GM12878 (cell line): ENCODE measurements at places on chromosomes 1 and 21. TPM values are rescaled to one million over a fixed set of nuclear protein-coding genes. Genes with fewer than 3 reads are reported as not detected.

DNA sequence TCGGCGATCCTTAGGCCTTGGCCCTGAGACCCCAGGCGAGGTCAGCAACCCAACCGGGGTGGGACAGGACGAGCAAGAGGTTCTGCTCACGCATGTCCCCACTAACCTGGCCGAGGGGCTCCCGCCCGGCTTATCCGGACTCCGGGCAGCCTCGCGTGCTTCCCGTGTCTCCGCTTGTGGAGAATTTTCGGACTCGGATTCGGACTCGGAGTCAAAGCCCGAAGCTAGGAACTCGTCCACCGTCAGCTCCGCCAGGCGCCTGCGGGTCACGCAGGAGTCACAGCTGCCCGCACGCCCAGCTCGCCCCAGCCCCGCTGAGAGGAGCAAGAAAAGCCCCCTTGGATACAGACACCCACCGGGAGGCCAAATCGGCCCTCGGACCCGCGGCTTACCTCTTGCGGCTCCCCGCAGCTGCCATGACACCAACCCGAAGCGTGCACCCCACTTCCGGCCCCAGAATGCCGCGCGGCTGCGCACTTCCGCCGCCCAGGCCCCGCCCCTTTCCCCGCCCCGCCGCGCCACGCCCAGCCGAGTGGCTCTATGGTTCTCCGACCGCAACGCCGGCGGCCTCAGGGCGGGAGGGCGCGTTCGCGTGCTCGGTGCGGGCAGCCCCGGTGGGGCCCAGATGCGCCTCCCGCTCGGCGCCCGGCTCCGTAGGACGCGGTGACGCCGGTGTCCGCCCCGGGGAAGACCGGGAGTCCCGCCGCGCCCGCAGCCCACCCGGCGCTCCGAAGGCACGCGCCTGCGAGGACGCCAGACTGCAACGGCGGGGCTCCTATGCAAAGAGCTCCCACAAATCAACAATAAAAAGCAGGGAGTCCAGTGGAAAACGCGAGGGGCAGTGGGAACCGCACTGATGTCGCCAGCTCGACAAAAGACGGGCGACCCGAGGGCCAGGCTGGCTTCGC lies at the start of gene NOC2L:
Gene NOC2L, minus strand, starts transcription at position 434 of the 908 bp plus-strand sequence. Its CDS starts 16 bp downstream, at position 418.
- peak; percentile 46 for DNase-seq

- no peak for DNase-seq
Observed at GRCh38 chr1:71087060-71087459, 6.2 kb upstream of the ZRANB2 start.

DNA sequence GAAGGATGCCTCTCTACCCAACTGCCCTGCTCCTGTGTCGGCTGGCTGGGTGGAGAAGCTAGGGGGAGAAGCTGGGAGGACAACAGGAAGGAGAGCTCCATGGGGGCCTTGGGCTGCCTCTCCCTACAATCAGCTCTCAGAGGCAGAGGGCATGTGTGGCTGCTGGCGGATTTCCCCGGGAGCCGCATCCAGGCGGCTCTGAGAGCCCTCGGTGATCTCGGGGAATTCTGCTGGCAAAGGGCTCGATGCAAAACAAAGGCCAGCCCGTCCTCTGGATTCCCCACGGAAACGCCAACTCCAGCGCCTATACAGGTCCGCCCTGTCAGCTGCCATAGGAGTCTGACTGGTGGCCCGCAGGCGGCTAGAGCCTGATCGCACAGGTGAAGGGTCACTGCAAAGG lies 26.4 kb upstream of the EVA1B start:
- no peak for DNase-seq

- DNase-seq: no peak
Observed at GRCh38 chr1:19393046-19393445, 80.9 kb downstream of the SLC66A1 start.

DNA sequence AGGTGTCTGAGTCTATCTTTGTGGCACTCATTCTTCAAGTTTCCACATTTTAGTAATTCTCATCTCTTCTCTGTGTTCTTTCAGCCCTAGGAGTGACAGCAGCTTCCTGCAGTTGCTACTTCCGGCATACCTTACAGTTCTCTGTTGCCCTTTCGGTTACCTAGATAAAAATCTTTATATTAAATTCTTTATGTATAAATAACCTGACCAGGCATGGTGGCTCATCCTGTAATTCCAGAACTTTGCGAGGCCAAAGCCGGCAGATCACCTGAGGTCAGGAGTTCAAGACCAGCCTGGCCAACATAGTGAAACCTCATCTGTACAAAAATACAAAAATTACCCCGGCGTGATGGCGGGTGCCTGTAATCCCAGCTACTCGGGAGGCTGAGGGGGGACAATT lies 62.9 kb downstream of the CDKN2C start:
- no peak for DNase-seq

GRCh38 chr1:65103807-65104206 lies 44.2 kb upstream of the AK4 start:
- DNase-seq: no peak

GRCh38 chr1:196464480-196464941 lies 143.7 kb downstream of the KCNT2 start:
- no peak for DNase-seq

DNA sequence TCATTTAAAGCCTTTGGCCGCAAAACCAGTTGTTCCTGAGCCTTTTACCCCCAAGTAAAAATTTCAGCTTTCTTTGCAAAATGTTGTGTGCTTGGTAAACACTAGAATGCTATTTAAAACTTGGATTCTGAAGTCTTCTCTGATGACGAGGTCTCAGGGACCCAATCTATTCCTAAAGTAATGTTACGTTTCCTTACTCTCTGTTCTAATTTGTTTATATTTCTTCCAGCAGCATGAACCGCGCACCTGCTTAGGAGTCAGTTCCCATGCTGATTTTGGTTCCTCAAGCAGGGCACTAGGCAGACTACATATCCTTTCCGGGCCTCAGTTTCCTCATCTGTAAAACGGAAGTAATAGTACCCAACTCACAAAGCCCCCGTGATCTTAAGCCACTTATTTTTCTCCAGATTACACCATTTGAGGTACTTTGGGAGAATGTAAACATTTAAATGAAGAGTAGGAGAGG lies 969 bp upstream of the ALDH4A1 start:
- DNase-seq: no peak

DNA sequence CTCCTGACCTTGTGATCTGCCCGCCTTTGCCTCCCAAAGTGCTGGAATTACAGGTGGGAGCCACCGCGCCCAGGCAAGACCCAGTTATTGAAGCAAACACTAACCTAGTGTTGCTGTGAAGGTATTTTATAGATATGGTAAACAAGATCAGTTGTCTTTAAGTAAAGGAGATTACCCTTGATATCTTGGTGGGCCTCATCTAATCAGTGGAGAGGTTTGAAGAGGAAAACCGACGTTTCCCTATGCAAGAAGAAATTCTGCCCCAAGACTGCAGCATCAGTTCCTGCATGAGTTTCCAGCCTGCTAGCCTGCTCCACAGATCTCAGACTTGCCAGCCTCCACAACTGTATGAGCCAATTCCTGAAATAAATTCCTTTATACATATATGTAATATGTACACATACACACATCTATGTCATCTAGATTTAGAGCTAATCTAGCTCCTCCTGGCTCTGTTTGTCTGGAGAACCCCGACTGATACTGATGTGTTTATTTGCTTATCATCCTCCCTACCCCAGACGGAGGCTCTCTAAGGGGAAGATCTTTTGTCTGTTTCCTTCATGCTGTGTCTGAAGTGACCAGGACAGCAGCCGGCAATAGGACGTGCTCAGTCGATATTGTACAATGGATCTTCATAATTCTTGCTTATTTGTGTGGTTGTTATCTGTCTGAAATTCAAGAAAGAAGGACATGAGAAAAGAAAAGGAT lies 90.9 kb downstream of the IER5 start:
- no peak for DNase-seq

- no peak for DNase-seq
Observed at GRCh38 chr1:101302831-101303511, 66.2 kb downstream of the S1PR1 start.

DNA sequence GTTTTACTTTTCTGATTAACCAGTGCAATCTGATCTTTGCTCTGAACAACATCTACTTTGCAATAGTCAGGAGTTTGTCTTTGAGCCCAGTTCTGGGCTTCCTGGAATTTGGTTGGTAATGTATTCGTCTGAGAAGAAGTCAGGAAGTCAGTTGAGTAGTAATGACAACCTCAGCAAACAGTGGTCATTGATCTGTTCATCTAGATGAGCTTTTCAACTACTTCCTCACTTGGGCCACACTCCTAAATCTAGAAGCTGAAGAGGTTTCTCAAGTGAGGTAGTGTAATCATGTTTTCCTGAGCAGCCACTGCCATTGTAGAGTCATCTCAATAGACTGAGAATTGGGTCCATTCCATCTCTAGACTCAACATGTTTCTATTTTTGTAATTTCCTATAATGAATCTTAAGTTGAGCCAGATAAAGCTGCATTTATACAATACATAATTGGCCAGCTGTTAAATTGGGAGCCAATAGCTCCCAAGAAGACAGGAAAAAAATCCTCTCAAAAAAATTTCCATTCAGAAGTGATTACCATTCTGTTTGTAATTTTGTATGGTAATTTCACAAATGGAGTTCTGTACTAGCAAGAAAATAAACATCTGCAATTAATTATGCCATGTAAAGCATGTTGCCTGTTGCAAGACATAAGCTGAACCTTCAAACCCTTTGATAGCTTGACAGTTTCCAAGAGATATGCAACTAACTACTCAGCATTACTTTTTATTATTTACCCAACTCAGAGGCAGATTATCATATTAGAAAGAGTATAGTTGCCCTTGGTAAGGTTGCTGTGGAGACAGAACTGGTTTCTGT lies 49.6 kb downstream of the WDR64 start:
- DNase-seq: no peak

- no peak for DNase-seq
Observed at GRCh38 chr1:70738624-70739023, 309.0 kb downstream of the PTGER3 start.

GRCh38 chr1:186790101-186790500 lies 38.6 kb upstream of the PLA2G4A start:
- DNase-seq: no peak

GRCh38 chr1:6447818-6448748 lies 17.9 kb downstream of the TNFRSF25 start:
- no peak for DNase-seq

GRCh38 chr1:18938008-18938706 lies 18.3 kb downstream of the IFFO2 start:
- no peak for DNase-seq

- DNase-seq: no peak
Observed at GRCh38 chr1:33347650-33347992, 26.7 kb upstream of the A3GALT2 start.

DNA sequence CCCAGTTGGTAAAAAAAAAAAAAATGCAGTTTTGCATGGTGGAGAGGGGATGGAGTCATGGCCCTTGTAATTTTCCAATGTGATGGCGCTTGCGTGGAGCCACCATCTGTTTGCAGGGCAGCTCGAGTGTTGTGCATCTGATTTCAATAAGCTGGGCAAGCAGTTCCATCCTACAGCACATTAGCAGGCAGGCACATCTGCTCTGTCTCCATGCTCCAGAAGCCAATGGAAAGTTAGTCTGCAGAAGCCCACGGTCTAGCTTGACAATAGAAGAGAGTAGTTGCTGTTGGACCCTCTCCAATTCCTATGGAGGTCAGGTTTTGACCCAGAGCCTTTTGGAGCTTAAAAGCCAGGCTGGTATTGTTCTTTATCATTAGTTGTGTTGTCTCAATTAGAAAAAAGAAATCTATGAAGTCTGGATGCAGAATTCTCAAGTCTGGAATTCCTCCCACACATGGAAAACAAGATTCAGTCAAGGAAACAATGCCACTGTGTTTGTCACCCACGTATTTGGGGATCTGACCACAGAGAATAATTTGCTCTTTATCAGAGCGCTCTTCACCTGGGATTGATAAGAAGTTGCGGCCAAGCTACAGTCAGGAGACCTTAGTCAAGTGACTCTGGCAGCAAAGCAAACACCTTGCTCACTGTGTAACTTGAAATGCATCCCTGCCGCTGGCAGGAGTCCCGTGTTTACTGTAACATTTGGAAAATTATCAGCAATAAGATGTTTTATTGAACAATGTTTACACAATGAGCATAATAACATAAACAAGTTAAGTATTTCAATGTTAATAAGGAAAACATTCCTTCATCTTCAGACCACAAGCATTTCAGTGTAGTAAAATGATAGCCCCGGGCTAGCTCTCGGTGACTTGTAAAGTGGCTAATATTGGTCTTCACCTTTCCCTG lies 20.7 kb downstream of the NGF start:
- no peak for DNase-seq

DNA sequence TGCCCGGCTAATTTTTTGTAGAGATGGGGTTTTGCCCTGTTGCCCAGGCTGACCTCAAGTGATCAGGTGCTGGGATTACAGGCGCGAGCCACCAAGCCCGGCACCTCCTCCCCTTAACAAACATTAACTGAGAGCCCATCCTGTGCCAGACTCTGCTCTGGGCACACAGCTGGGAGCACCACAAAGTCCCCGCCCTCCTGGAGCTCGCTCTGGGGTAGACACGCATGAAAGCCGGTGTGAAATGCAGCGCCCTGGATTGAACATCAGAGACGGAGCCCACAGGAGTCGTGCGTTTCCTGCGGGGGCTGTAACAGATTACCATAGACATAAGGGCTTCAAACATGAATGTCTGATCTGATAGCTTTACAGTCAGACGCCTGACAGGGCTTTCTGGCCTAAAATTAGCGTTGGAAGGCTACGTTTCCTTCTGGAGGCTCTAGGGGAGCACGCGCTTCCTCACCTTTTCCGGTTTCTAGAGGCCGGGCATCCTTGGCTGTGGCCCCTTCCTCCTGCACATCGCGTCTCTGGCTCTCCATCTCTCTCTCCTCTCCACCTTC lies 14.3 kb downstream of the SLC27A3 start:
- no peak for DNase-seq

DNA sequence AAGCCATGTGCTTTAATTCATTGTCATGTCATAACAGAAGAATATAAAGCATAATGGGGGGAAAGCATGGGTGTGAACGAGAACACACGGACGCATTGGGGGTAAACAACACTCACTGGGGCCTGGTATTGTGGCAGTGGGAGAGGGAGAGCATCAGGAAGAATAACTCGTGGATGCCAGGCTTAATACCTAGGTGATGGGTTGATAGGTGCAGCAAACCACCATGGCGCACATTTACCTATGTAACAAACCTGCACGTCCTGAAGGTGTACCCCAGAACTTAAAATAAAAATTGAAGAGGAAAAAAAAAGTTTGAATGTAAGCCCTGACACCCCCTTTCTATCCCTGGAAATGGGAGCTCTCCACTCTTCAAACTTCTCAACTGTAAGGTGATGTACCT lies 34.9 kb upstream of the CACHD1 start:
- DNase-seq: no peak

- DNase-seq: no peak
Observed at GRCh38 chr1:245464290-245464689, 309.5 kb downstream of the KIF26B start.

DNA sequence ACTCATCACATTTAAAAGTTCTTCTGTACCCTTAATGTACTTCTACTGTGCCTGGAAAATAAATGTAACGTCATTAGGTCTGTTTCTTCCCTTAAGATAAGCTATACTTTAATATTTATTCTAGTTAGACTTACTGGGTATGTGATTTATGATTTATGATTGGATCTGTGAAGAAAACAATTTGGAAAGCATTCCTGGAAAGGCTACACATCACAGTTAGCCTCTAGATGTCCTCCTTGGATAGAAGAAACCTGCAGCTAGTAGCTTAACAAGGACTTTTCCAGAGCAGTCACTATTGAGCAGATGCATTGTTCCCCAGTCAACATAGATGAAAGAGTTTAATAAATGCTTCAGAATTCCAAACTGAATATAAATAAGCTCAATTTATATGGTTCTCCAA lies 22.2 kb upstream of the ABL2 start:
- no peak for DNase-seq

UMODL1 gene
- 0.05 TPM in 1 of 2 replicates, not detected in the other for total RNA-seq

SPRR1B gene
- total RNA-seq: not detected in 2 replicates

CNR2 gene
- total RNA-seq: 13.6 and 15.1 TPM in 2 replicates

CFAP141 gene
- total RNA-seq: not detected in 2 replicates

RPS6KA1 gene
- 115 and 116 TPM in 2 replicates for total RNA-seq

FAM163A gene
- total RNA-seq: not detected in 2 replicates

SLC22A15 gene
- total RNA-seq: 0.08 and 0.21 TPM in 2 replicates

PDC gene
- not detected in 2 replicates for total RNA-seq
